T-helper 22 cell (primary cell): ENCODE measurements at places on chromosomes 16 and 17.

GRCh38 chr16:66489818-66490217 is 60.1 kb downstream of the TK2 start:
- no peak for DNase-seq

DNA sequence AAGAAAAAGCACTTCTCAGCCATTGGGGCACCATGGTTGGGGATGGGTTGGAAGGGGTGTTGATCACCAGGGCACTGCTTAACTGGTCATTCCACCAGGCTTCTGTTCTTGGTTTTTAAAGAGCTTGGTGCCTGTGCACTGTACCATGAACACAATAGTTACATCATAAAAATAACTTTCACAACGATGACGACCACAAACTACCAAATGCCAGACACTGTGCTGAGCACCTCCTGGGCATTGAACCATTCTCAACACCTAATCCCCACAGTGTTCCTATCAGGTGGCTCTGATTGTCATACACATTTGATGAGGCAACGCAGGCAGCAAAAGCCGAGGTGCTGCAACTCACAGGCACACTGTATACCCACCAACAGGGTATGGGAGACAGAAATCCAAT is 208.0 kb downstream of the FOXL1 start:
- DNase-seq: no peak

DNA sequence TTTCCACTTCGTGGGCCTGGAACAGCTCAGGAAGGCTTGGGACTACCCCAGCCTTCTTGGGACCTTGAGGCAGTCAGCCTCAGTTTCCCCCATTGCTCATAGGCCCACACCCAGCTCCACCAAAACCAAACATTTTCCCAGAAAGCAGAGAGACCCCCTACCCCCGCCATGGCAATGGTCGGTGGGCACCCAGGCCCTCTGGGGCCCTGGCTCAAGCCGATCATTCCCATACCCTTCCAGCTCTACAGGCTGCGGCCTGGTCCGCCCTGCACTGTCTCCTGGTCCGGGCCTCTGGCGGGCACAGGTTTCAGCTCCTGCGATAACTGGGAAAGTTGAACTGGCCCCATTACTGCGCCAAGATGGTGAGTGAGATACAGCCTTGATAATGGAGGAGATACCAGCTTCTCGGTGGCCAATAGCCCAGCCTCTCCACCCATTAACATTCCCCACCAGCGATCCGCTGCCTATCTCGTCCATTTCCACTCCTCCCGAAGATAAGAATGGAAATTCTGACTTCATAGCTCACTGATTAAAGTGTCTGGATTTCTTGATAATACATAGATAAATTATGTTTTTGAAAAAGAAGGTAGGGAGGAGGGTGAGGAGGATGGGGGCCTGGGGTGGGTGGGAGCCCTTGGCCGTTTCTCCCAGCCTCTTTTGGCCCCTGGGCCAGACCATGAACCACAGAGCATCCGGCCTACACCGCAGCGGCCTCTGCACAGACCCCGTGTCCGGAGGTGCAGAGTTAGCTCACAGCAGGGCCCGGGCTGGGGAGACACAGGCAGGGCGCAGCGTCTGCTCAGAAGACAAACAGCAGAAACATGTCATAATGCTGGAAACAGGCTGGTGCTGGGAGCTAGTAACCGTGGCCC is 11.6 kb downstream of the ZFPM1 start:
- no peak for DNase-seq

- DNase-seq: peak; percentile 27
These were observed 651 bp upstream of the EIF1 start for GRCh38 chr17:41687828-41688640.

DNA sequence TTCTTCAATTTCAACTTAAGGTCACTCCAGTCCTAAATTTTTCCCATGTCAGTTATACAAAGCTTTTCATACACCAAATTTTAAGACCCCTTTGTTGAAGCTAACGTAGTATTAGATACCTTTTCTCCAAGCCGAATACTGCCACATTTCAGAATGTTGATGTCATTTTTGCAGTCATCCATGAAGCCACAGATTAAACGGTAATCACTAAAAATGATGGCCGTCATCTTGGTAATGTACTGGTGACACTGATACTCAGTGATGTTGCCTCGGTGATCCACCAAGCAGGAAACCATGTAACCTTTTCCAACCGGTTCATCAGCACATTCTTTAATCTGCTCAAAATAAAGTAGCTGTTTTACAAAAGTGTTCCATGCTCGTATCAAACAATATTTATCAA is 82.1 kb upstream of the CLEC18B start:
- DNase-seq: no peak

DNA sequence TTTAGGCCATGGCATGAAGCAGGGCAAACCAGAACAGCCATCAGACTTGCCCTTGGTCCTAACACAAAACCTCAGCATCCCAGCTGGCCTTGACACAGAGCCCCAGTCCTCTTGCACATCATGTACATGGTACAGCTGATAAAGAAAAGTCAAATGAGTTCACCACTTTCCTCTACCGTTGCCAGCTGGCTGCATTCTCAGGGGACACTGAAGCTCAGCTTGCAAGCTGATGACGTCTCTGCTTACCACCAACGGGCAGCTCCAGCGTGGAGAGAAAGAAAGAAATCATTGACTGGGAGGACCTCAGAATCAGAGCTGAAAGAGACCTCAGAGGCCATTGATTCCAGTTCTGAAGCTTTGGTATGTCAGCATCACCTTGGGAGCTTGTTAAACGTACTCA is 80.7 kb upstream of the CES5A start:
- no peak for DNase-seq

GRCh38 chr16:11089504-11090124 is 145.2 kb downstream of the CLEC16A start:
- no peak for DNase-seq

GRCh38 chr16:84548971-84549844 is 44.7 kb upstream of the MEAK7 start:
- peak; percentile 45 for DNase-seq

- DNase-seq: no peak
These were observed 27.5 kb upstream of the SHCBP1 start for GRCh38 chr16:46648656-46649055.

DNA sequence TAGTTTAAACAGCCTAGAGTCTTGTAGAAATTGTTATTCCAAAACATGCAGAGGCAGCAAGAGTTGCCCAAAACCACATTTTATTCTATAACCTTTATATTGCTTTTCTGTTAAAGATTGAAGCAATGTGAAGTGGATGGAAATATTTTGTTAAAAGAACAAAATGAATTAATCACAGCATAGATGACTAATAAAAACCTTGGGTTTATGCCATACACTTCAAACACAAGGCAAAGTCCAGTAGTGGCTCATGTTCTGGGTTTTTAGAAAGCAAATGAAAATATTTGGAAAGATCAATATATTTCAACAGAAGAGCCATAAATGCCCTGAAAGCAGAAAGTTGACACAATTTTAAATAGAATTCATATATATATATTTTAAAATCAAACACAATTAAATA is 36.7 kb upstream of the ULK2 start:
- no peak for DNase-seq

GRCh38 chr17:13051915-13052314 is 34.1 kb upstream of the ELAC2 start:
- DNase-seq: no peak

GRCh38 chr17:80252871-80253270 is 7.8 kb upstream of the RNF213 start:
- DNase-seq: peak; percentile 72

DNA sequence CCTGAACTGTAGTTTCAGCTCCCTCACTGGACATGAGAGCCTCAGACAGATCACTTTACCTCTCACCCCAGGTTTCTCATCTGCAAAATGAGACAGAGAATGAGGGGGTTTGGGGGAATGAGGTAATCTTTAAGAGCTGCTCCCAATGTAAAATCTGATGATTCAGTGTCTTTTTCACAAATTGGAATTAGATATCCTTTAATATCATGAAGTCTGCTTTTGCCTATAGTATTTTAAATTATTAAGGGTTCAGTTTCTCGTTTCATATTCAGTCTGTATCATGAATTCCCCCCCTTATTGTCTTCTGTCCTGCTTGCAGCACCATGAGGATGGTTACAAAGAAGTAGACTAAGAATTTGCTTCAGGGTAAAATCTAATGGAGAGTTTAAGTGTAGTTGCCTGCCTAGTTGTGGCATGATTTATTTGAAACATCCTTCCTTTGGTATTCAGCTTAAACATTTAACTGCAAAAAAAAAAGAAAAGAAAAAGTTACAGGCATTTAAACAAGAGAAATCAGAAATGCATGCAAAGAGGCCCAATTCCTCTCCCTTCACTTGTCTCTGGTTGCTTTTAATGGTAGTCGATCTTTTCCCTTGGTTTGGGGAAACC is 77.3 kb downstream of the WNT3 start:
- DNase-seq: no peak

DNA sequence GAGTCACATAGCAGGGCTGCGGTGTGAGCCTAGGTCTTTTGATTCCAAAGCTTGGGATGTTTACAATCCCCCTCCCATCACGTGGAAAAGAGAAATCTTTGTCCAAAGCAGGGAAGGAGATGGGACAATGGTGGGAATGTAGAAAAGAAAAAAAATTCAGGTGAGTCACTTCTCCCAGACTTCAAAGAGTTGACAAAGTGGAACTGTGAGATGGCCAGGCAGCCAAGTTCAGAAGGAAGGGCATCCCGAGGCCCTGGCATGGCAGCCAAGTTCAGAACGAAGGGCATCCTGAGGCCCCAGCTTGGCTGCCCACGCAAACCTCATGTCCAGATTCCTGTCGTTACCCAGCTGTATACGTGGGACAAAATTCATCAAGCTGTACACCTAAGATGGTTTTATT is 47.5 kb downstream of the FOXL1 start:
- no peak for DNase-seq

- DNase-seq: no peak
These were observed 7.6 kb downstream of the EPN2 start for GRCh38 chr17:19244781-19245180.

DNA sequence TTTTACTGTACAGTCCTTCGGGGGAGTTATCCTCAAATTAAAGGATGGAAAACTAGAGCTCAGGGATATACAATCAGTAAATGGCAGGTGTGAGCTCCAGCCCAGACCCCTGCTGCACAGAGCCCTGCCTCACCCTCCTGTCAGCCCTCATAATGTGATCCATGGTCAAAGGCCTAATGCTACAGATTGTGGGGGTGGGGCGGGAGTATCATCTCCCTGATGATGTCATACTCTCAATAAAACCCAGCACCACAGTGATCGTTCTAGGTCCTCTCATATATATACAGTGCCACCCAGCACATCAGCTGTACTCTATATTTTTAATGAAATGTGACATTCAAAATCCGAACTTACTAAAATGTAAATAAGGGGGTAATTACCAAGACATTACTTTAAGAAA is 61.5 kb downstream of the SLC39A11 start:
- no peak for DNase-seq

- no peak for DNase-seq
These were observed 9.9 kb downstream of the CLEC19A start for GRCh38 chr16:19295393-19295792.

GRCh38 chr16:85448557-85449190 is 164.4 kb upstream of the GSE1 start:
- no peak for DNase-seq

DNA sequence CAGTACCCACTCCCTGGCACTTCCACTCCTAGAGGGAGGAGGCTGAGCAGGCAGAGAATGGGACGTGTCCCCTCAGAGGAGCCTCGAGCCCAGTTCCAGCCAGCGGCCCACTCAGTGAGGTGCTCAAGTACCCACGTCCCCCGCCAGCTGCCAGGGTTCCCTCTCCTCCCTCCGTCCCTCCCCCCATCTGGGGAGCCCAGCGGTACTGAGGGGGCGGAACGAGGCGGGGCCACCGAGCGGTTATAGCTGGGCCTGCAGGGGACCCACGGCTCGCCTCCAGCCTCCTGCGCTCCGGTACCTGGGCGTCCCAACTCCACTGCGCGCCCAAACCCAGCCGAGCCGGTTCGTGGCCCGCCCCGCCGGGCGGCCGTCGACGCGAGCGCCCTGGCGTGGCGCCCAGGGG is at the start of gene NPW:
Gene NPW (plus strand): TSS at position 268 of the 403 bp plus-strand sequence.
- no peak for DNase-seq

- no peak for DNase-seq
These were observed 15.7 kb upstream of the RPL38 start for GRCh38 chr17:74187761-74188160.

DNA sequence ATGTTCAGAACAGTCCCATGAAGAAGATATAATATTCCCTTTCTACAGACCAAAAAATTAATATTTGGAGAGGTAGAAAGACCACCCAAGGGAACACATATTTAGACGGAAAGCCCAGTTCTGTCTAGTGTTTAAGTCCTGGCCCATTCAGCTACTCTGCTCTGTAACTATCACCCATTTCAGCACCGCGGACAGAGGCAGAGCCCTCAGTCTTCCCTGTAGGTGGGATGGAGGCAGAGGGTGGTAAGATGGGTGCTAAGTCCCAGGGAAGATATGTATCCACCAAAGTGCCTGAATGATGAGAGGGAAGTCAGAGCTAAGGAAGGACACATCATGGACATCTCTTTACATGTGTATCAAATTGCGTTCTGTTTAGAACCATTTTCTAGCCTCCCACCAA is 27.8 kb upstream of the C16orf78 start:
- DNase-seq: no peak

GRCh38 chr16:84874983-84875382 is 55.2 kb downstream of the CRISPLD2 start:
- no peak for DNase-seq

DNA sequence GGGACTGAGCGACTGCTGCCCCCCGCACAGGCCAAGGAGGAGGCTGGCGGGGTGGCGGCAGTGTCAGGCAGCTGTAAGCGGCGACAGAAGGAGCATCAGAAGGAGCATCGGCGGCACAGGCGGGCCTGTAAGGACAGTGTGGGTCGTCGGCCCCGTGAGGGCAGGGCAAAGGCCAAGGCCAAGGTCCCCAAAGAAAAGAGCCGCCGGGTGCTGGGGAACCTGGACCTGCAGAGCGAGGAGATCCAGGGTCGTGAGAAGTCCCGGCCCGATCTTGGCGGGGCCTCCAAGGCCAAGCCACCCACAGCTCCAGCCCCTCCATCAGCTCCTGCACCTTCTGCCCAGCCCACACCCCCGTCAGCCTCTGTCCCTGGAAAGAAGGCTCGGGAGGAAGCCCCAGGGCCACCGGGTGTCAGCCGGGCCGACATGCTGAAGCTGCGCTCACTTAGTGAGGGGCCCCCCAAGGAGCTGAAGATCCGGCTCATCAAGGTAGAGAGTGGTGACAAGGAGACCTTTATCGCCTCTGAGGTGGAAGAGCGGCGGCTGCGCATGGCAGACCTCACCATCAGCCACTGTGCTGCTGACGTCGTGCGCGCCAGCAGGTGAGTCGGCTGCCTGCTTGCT is 5.6 kb upstream of the TMEM88 start:
- no peak for DNase-seq

GRCh38 chr17:18326039-18326438 is 10.9 kb downstream of the SMCR8 start:
- DNase-seq: no peak
